ENCODE measurements at places on chromosomes 3 and 15.
A peak's percentile ranks its signal among the peaks of the same experiment; 100 is the strongest.

DNA sequence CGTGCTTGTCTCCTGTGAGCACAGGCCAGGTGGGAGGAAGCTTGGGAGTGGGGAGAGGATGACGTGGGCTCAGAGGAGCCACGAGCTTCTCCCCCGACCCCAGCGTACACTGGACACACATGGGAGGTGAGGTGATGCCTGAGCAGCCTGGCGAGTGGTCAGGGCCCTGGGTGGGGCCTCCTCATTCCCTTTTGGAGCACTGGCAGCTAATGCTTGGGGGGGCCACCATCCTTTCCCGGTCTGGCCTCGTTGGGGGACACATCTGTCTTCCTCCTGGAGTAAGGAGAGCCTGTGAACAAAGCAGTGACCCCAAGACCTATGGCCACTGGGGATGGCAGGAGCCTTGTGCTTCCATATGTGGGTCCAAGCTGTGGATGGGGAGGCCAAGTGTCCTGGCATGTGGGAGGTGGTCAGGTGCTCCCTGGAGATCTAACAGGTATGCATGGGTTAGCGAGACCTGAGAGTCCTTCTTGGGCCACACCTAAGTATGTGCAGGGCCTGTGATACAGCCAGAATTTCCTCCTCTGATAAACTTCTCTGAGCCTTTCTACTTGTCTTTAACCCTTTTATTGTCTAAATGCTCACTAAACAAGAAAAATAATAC, 9.5 kb downstream of the KLF13 start:
- DNase-seq = no peak

DNA sequence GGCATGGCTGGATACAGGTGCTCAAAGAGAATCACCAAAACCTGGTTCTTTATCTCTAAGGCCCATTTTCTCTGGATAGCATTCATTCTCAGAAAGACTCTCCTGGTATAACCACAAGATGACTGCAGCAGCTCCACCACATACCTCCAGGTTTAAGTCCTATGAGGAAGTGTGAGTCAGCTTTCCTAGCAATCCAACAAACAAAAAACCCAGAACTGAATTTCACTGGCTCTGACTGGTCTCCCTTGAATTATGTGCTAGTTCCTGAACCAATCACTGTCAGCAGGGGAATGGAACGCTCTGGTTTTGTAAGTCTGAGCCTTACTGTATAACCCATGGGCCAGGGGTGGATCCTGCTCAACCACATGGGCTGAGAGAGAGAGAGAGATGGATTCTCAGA, 27.2 kb downstream of the MRPL46 start:
- DNase-seq = no peak

DNA sequence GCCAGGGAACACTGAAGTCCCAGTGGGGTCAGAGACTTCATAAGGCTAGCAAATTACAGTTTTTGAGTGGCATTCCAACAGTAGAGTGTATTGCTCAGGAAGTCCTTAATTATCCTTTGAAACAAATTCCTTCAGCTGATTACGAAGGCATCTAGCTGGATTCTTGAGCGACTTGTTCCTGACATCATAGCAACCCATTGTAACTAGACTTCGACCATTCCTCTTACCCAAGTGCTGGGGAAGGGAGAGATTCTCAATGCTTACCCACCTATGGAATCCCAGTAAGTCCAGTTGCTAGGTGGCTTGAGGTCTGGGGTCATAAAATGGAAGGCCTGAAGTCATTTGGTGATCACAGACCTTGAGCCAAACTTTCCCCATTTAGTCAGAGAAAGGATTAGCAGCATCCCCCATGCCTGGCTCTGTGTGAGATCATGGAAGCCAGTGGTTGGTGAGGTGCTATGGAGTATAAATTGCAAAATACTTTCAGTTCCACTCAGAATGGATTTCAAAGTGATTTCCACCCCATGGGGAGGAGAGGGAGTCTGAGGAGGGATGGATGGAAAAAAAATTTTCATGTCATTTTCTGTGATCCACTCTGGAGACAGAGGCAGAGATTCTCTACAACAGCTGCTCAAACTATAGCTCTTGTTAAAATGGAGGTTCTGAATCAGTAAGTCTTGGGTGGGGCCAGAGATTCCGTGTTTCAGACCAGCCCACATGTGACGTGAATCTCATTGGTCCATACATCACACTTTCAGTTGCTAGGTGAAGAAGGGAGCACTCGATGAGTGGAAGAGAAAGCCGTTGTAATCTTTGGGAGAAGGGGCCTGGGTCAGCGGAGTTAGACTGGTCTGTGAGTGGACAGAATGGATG, 45.7 kb downstream of the CD86 start:
- DNase-seq = peak; percentile 46

- DNase-seq = no peak
Observed at GRCh38 chr3:134106580-134106979, 76.9 kb upstream of the SLCO2A1 start.

DNA sequence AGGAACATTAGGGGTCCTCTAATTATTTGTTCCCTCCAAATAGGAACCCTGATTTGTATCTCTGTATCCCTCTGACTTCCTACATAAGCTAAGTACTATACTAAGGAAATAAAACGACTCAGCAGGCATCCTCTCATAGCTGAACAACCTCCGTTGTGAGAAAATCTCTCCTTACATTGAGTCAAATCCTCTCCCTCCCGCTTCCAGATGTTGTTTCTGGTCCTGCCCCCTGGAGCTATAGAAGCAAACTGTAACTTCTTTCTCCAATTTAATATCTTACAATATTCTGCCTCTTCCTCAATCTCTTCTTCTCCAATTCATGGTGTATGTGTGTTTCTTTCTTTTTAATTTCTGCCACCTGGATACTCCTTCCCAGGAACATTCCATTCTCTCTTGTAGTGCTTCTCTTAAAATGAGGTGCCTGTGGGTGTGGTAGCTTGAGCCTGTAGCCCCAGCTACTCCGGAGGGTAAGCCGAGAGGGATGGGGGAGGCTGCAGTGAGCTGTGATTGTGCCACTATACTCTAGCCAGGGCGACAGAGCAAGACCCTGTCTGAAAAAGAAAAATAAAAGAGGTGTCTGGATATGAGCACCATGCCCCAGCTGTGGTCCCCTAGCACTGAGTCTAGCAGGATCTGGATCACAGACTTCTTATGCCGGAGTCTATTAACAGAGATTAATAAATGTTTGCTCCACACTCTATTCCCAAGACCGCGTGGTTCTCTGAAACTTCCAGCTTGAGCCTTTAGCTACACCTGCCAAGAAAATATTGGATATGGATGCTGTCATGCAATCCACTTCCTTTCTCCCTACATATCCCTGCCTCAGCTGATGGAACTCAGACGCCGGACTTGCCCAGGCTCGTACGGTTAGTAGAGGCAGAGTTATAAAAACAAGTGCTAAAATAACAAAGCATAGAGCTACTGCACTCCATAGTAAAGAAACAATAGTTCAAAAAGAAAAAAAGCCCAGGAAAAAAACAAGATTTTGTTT, 42.9 kb upstream of the NEO1 start:
- no peak for DNase-seq

GRCh38 chr3:102916532-102916931, 481.7 kb downstream of the ZPLD1 start:
- no peak for DNase-seq

DNA sequence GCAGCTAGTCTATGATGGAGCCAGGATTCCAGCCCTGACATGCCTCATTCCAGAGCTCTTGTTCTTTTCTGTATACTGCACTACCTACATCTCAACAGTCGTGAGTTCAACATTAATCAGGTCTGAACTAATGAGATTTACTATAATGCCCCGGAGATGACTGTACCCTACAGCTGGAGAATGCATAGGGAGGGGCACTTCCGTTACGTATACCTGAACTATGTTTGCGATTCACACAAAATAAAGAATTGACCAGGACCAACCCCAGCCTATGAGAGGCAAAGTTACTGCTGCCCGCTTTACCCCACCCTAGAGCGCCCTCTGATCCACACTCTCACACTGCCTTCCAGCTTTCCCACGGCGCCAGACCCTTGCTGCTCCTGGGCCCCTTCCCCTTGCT, 97.0 kb downstream of the IGF2BP2 start:
- DNase-seq = no peak

GRCh38 chr3:123423031-123423430, 25.9 kb downstream of the ADCY5 start:
- no peak for DNase-seq

GRCh38 chr3:179929091-179929529, 107.6 kb downstream of the PEX5L start:
- DNase-seq = peak; percentile 89

DNA sequence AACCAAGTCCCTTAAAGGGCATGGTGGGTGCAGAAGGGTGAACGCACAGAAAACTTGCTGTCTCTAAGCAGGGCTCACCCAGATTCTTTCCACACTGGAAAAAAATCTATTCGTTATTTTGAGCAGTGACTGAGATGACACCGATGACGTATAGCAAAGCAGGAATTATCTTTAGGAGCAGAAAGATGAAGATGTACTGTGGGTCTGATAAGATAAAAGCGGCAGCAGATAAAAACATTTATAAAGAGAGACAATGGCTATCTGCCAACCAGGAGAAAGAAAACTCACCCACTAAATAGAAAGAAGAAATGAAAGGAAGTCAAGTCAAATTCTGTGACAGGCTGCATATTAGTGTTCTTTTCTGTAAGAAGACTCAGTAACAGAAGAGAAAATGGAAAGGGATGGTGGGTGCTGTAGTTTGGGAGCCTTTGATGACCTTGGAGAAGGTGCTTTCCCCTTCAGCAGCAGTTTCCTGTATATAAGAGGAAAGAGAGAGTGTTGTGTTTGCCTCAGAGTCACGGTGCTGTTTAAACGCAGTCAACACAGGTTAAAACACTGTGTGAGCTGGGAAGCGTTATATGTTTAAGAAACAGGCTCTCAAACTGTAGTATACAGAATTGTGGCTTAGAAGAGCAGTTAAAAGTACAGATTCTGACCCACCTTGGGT, 111.6 kb downstream of the AQP9 start:
- no peak for DNase-seq

GRCh38 chr3:156772588-156773206, 53.5 kb upstream of the LEKR1 start:
- no peak for DNase-seq

DNA sequence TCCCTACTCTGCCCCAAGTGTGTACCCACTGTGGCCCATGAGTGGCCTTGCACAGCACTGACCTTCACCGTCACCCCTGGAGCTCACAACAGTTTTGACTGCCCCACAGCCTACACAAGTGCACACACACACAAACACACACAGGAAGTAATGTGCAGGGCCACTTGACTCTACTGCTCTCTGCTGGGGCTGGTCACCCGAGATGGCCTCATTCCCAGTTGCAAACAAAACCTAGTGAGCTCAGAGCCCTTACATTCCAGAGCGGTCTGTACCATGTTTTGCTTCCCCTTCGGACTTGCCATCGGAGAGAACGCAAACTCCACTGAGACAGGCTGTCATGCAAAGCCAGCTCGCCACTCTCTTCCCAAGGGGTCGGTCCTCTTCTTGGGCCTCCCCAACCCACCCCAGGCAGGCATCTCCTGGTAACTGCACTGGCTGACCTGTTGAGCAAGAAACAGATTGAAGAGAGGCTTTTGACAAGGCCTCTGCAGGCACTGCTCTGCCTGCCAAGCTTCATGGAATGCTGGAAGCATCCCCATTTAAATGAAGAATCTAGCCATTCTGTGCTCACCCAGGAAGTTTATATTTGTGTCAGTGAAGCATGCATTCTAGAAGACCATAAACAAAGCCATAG, 232.0 kb upstream of the IGF1R start:
- no peak for DNase-seq

DNA sequence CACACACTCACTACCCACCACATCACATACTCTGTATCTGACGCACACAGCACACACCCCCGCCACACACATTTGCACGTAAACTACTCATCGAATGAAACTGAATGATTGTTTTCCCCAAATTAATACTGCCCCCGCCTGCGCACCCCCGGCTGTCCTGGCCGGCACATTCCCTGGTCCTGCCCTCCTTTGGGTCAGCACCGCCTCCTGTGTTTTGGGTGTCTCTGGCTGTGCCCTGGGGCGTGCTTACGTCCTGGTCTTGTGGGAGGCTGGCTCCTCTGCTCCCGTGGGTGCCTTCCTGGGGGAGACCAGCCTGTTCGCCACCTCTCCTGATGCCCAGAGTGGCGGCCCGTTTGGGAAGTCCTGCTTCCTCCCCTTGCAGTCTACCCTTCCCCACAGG, 30.2 kb downstream of the APBA2 start:
- DNase-seq = no peak

- DNase-seq = no peak
Observed at GRCh38 chr3:15434756-15435155, 7.4 kb downstream of the EAF1 start.

GRCh38 chr3:39137991-39138803, 15.2 kb downstream of the CSRNP1 start:
- no peak for DNase-seq

GRCh38 chr3:160948273-160948672, 156.9 kb downstream of the B3GALNT1 start:
- DNase-seq = no peak

DNA sequence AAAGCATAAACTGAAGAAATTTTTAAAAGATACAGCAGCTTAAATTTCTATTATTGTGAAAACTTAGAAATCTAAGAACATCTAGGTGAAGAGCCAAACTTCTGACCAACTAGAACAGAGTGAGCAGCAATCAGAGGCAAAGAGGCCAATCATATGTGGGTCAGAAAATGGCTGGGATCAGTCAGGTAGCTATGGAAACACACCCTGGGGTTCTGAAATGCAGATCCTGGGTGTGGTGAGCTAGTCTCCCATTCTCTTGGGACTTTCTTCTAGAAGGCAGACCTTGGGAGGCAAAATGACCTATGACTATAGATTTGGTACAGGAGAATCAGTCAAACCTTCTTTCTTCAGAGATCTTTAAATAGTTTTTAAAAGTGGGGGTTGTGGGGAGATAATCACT, 385.8 kb downstream of the TBC1D5 start:
- no peak for DNase-seq
